ENCODE measurements at places on chromosomes 16 and 17.

DNA sequence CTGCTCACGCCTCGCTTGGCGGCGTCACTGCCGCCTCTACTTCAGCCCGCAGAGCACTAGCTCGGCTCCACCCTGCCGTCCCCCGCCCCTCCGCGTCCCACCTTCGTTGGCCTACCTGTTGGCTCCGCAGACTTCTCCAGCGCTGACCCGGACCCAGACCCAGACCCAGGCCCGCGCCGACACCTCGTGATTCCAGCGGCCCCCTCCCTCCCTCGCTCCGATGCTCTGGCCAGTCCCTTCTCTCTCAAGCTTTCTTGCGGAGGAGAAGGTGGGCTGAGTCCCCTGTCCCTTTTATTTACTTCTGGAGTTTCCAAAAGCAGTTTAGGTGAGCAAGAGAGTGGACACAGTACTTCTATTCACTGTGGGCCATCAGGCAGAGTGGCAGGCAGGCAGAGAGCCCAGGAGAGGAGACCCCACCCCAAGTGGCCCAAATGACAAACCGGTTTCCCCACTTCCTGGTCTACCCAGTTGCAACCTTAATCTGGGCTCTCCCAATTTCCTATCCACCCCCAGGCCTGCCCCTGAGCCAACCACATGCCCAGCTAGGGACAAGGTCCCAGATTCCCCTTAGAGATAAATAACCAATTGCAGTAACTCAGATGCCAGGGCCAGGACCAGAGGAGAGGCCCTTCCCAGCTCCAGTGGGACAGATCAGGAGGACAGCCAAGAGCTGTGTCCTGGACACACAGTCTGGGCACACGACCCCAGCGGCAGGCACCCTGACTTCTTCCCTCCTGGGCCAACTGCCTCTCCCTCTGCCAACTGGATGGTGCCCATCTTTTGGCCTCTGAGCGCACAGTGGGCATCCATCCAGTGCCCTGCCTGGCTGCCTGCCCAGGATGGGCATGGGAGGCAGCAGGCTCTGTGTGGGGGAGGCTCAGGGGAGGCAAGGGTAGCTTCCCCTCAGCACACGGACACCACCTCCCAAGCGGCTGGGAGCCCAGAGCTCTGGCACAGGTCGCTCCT is 1.2 kb upstream of the SRCIN1 start:
- DNase-seq = no peak

DNA sequence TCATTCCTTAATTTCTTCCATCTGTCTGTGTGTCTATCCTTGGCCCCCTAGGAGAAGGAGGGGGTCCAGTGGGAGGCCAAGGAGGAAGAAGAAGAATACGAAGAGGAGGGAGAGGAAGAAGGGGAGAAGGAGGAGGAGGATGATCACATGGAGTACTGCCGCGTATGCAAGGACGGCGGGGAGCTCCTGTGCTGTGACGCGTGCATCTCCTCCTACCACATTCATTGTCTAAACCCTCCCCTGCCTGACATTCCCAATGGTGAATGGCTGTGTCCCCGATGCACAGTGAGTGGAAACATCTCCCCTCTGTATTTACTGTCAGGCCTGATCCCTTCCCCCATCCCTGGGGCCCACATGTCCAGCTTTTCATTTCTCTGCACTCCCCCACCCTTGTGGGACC is 6.3 kb downstream of the CHD3 start:
- no peak for DNase-seq

GRCh38 chr17:2025622-2026309 is 632 bp upstream of the RTN4RL1 start:
- DNase-seq = peak; percentile 15

- no peak for DNase-seq
Measured at GRCh38 chr16:67390816-67391423, 2.4 kb downstream of the TPPP3 start.

DNA sequence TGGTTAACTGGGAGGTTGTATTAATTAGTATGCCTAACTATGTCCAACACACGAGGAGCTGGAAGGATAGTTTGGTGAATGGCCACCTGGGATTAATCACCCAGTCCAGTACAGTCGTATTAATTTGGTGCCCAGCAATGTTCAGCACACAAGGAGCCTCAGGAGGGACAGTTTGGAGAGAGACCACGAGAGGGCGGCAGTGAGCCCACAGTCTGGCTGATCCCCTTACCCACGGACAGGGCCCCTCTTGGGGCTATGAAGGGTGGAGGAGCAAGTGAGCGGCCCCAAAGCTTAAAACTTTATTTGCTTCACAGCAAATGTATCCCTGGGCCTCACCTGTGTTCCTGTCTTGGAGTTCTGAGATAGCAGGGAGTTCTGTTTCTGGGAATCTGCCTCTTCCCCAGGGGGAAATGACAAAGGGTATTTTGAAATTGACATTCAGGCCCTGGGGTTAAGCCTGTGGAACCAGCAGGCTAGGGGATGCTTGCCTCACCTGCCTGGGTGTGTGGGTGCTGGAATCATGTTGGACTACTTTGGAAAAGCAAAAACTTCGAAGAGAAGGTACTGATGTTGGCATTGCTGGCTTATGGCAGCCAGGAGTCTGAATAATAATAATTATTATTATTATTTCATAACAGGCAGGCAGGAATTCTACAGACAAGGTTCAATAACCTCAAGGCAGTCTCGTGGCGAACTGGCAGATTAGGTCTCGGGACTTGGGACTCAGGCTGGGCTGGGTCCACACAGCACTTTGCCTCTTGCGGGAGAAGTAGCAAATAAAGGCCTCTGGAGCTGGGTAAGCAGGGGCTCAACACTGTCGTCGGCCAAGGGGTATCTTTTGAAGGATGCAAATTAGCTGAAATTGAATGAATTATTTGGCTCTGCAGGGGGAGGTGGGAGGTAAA is 227.6 kb upstream of the ASIC2 start:
- DNase-seq = no peak

DNA sequence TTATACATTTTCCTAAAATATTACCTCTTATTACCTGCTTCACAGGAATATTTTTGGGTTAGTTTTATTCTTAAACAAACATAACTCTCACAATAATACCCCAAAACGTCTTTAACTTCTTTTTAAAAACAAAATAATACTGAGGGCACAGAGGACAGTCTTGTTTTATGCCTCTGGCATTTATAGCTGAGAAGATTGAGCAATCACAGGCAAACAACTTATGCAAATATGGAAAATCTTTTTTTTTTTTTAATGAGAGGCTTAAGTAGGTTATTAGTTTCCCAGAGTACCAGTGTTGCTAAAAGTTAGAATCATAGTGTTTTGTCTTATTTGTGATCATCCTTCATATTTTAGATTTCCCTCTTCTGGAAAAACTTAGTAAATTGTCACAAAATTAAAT is 195.0 kb downstream of the FTO start:
- no peak for DNase-seq

- no peak for DNase-seq
Measured at GRCh38 chr16:84618581-84619460, 943 bp upstream of the COTL1 start.

- DNase-seq = no peak
Measured at GRCh38 chr16:2841606-2842339, 11.7 kb downstream of the ZG16B start.

GRCh38 chr16:88469615-88470395 is 16.7 kb downstream of the ZFPM1 start:
- DNase-seq = no peak

DNA sequence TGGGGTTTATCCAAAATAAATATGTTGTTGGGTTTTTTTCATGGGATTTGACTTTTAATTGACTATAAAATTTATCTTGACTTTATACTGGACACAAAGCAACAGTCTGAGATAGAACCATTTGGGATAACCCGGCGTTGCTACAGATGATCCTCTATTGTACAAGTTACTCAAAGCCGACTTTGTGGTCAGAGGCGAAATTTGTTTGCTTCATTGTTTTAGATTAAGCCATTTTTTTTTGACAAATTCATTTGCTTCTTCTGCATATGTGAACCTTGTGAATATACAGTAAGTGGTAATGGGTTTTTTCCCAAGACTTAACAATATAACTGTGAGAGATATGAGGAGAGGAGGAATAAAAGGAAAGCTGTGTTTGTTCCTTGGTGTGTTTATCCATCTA is 11.8 kb downstream of the MYO1D start:
- no peak for DNase-seq

DNA sequence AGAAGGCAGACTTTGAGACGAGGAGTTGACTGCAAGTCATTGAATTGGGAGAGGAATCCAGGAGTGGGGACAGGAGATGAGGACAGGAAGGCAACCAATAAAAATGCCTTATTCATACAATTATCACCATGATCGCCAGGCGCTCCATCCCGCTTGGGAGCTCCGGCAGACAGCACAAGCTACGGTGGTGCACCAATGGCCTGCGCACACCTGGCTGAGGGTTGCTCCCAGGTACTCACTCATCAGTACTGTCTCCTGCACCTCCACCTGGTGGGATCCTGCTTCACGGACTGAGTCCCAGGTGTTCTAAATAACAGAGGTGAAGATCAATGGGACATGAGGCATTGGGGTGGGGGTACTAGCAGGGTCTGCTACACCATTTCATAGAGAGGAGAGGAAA is 160.0 kb upstream of the TNRC6C start:
- DNase-seq = no peak

DNA sequence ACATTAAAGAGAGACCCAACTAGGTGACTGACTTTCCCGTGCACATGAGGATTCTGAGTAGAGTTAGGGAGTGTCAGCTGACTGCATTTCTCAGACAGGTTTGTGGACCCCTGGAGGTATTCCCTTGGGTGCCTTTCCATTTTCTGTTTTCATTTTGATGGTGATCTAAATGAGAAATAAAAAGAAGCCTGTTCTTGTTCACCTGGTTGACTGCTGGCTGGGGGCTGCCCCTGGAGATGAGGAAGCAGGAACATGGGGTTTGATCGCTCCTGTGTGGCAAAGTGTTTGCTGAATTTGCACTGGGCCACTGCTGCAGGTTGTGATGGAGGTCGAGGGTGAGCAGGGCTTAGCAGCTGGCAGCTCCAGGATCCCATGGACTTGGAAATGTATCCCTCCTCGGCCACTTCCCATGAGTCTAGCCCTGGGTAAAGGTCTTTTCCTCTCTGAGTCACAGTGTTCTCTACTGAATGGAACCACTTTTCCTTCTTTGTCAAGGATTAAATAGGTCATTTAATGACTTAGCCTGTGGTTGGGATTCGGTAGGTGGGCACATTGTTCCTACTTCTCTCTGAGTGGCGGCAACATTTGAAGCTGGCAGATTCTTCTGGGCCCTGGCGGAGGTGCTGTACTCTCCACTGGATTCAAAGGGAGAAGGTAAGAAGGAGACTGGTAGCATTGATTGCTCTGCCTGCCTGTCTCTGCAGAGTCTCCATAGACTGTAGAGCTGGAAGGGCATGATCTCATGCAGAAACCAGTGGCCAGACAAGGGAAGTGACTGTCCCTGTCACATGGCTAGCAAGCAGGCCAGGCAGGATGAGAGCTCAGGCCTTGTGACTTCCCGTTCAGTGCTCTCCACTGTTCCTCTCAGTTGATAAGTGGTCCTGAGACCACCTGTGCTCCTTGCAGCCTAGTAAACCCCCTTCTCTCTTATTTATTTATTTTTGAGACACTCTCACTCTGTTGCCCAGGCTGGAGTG is 17.9 kb downstream of the SNX29 start:
- no peak for DNase-seq

DNA sequence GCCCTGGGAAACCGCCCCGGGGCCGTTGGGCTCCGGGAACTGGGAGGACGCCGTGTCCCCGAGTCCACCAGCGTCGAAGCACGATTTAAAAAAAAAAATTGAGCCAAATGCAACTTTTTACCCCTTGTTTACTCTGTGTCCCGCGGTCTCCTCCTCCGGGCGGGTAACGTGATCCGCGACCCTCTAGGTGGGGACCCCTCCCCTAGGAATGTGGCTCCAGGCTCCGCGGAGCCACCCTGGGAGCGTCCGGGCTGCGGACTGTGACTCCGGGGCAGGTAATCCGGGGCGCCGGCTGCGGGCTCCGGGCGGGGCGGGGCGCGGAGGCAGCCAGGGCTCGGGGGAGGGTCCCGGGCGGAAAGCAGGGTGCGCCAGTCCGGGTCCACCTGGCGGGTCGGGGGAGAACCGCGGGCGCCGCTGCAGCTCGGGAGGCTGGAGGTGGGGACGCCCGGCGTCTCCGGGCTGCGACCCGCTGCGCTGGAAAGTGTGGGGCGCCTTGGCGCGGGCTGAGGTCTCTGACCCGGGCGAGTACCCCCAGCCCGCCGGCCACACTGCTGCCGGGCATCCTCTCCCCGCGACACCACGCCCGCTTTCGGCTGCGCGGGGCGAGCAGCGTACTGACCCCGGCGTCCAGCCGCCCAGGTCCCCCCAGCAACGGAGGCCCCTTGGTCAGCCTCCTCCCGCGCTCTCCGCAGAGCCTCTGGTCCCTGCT is 852 bp upstream of the HELZ start:
- no peak for DNase-seq

DNA sequence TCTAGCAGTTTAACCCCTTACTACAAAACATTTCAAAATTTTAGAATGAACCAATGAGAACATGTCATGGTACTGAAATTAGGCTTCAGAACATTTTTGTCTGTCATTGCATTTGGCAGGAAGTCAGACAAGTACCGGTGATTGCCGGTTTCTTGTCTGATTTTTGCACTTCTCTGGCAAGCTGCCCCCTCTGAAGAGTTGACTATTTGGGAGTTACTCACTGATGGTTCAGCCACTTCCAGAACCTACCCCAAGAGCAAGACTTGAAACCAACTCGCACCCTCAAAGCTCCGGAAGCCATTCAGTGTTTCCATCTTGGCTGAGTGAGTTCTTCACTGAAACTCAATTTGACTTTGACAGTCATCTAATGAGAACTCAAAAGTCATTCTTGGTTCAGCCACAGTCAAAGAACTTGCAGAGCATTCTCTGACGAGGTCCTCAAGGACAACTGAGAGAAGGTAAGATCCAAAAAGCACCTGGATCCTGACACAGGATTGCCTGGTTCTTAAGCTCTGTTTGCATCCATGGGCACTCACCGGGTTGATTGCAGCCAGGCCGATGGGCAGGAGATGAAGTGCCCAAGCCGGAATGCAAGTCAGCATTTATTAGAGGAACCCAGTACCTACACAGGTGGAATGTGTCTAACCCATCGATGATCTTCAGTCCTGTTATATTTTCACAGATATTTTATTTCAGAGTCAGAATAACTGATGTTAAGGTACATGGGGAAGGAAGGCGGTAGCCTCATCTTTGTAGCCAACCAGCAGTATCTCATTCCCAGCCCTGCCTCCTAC is 93.6 kb downstream of the USP22 start:
- no peak for DNase-seq

GRCh38 chr16:15641753-15642556 is 999 bp downstream of the MARF1 start:
- DNase-seq = no peak

DNA sequence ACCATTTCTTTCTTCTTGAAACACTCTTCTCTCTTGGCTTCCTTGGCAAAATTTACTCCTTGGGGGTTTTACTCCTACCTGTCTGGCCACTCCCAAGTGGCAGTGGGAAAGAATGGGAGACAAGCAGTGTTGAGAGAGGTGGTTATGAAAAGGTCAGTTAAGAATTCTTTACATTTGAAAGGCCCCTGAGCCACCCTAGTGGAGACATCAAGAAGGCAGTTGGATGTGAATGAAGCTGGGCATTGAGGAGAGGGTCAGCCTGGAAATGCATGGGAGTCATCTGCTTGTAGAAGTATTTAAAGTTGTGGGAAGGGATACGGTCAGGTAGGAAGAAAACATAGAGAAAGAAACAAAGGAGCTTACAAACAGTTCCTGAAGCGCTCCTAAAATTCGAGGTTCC is 42.3 kb upstream of the CCNF start:
- DNase-seq = no peak

- no peak for DNase-seq
Measured at GRCh38 chr17:2825253-2825970, 29.2 kb downstream of the RAP1GAP2 start.

Data from DMS 273 treated with DMSO at 0.1 percent for 48 hours (cell line).